ENCODE measurements at places on chromosomes 11 and 22.

DNA sequence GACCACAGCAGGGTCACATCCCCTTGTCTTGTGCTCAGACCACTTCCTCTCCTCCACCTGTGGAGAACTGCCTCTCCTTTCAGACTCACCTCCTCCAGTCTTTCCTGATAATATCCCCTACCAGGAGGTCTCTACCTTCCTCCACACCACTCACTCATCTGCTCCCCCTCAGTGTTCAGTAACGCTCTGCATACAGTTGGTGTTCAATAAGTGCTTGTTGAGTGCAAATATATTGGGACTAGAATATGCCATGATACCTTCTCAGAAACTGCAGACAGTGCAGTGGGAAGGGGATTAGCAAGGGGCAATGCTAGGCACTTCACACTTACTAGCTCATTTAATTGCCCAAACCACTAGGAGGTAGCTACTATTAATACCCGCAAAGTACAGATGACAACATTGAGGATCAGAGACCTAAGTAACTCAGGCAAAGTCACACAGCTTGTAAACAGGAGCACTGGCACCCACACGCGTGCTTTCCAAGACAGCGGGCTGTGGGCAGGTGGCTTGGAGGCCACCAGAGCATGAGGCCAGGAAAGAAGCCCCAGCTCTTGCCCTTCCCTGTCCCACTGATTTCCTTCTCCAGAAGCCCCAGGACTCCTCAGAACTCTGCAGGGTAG lies 8.1 kb upstream of the PDE2A start:
- no peak for DNase-seq

- DNase-seq, result peak; percentile 37
Measured at GRCh38 chr11:62909107-62909894, 11.9 kb downstream of the CHRM1 start.

GRCh38 chr22:25563761-25564319 lies 635 bp upstream of the GRK3 start:
- peak; percentile 94 for DNase-seq

DNA sequence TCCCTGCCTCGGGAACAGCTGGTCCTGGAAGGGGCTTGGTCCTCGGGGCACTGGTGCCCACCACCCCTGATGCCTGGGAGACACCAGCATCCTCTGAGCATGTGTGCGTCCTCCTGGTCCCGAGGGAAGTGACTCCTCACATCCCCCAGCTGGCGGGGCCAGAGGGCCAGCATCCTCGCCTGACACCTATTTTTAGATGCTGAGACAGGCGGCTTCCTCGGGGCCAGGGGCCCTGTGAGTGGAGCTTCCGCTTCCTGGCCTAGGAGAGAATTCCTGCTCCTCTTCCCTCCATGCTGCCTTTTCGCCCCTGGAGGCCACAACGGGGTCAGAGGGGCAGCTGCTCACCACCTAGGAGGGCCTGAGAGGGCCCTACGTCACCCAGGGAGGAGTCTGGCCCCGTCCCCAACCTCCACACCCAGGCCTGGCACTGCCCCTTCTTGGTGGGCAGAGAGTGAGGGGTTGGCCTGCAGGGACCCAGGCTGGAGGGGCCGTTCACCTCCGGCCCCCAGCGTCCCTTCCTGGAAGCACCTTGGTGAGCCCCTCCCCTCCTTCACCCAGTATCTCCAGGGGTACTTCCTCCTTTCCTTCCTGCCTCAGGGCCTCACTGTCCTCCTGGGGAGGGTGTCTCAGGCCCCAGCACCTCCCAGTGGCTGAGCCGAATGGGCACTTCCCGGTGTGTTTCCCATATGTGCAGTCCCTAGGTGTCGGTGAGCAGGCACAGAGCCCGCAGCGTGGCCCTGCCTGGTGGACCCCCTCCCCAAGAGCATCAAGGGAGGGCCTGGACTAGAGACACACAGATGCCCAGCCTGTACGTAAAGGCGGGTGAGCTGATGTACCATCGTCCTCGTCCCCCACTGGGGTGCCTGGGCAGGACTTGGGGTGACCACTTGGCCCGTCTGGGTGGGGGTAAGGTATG lies 6.1 kb downstream of the CD81 start:
- peak; percentile 8 for DNase-seq

Measured in inflammatory macrophage treated with lipopolysaccharide for 1 hour (primary cell).